ENCODE measurements at places on chromosomes 6 and 20. TPM values are rescaled to one million over a fixed set of nuclear protein-coding genes. Genes with fewer than 3 reads are reported as not detected.

Gene SMIM29
- 94.5 TPM for polyA plus RNA-seq

GRCh38 chr20:38649275-38649891 lies 47.8 kb downstream of the ARHGAP40 start:
- peaks cover 8% of the 10 kb centered on the region for H3K4me1 ChIP-seq
- DNase-seq: no peak
- no peak overlapping the region for H3K4me3 ChIP-seq
- no peak overlapping the region for H3K27ac ChIP-seq

Gene SLC26A8
- polyA plus RNA-seq: 1.5 TPM

GRCh38 chr20:15916623-15917022 lies 656.6 kb downstream of the KIF16B start:
- H3K4me1 ChIP-seq: no peaks in the 10 kb centered on the region
- no peak overlapping the region for H3K27ac ChIP-seq
- H3K36me3 ChIP-seq: no peaks in the 10 kb centered on the region

Gene HLA-E
- polyA plus RNA-seq: 944 TPM

GRCh38 chr20:42532831-42533230 lies 656.9 kb downstream of the PTPRT start:
- H3K27ac ChIP-seq: no peak overlapping the region
- DNase-seq: no peak
- no peaks in the 10 kb centered on the region for H3K36me3 ChIP-seq
- H3K27me3 ChIP-seq: no peaks in the 10 kb centered on the region

Gene RIMS1
- not detected for polyA plus RNA-seq

DNA sequence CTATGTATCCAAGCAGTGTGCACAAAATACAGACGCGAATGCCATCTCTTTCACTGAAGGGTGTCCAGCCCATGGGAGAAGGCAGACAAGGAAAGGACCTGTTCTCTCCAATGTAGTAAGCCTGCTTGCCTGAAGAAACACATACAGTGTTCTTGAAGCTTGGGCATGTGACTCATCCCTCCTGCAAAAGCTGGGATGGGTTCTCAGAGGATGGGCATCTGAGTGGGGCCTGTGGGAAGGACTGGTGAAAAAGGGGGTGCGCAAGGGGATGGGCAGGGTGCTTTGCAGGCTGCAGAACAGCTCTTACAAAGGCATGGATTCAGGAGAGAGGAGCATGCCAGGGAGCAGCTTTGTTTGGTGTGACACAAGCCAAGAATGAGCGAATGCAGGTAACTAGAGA lies 128.1 kb downstream of the FYN start:
- H3K36me3 ChIP-seq: peaks cover 63% of the 10 kb centered on the region
- DNase-seq: no peak
- H3K27me3 ChIP-seq: no peaks in the 10 kb centered on the region
- H3K27ac ChIP-seq: no peak overlapping the region
- H3K4me3 ChIP-seq: no peak overlapping the region
